ENCODE measurements at places on chromosomes 1 and 21. TPM values are rescaled to one million over a fixed set of nuclear protein-coding genes. Genes with fewer than 3 reads are reported as not detected.

IFNLR1 gene
- total RNA-seq = 1.3 TPM

ETV3L gene
- total RNA-seq = not detected

MAP3K21 gene
- total RNA-seq = 11.8 TPM

ADGRL2 gene
- 11.2 TPM for total RNA-seq

ATAD3C gene
- total RNA-seq = not detected

KRTAP19-1 gene
- total RNA-seq = not detected

TYW3 gene
- total RNA-seq = 17.7 TPM

NOS1AP gene
- 0.51 TPM for total RNA-seq

TAS1R3 gene
- 0.12 TPM for total RNA-seq

CLDN19 gene
- total RNA-seq = not detected
